ENCODE measurements at places on chromosomes 7 and 10.

- DNase-seq = peak; percentile 32
Measured at GRCh38 chr7:17058568-17058967, 176.8 kb upstream of the AGR3 start.

- no peak for DNase-seq
Measured at GRCh38 chr7:40658729-40659128, 523.9 kb downstream of the SUGCT start.

- no peak for DNase-seq
Measured at GRCh38 chr10:73959484-73960243, 38.3 kb upstream of the VCL start.

- DNase-seq = no peak
Measured at GRCh38 chr7:71348821-71349681, 217.1 kb downstream of the GALNT17 start.

DNA sequence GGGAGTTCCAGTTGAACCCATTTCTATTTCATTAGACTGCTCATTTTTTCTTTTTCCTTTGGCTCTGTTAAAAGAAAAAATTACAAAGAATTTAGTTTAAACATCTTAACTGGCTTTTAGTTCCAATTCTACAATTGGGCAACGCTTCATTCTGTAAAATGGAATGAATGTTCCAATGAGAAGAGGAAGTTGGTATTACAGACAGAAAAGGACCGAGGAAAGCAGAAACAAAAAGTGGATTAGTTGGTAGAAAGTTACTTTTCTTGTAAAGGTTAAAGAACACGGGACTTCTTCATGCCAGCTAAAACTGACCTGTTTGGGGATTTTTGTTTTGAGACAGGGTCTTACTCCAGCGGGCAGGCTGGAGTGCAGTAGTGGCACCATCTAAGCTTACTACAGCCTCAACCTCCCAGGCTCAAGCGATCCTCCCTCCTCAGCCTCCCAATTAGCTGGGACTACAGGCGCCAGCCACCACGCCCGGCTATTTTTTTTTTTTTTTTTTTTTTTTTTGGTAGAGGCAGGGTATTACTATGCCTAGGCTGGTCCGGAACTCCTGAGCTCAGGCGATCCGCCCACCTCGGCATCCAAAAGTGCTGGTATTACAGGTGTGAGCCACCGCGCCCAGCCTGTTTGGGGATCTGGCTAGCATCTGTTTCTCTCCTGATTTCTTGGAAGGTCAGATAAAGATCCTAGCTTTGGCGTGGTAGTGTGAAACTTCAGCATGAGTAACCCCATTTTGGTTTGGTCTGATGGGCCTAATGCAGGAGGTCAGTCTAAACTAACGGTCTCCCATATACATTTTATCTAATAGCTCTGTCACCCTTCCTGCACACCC is 1.3 kb upstream of the VDAC2 start:
- DNase-seq = no peak

- no peak for DNase-seq
Measured at GRCh38 chr7:139691253-139691781, 86.5 kb downstream of the HIPK2 start.

DNA sequence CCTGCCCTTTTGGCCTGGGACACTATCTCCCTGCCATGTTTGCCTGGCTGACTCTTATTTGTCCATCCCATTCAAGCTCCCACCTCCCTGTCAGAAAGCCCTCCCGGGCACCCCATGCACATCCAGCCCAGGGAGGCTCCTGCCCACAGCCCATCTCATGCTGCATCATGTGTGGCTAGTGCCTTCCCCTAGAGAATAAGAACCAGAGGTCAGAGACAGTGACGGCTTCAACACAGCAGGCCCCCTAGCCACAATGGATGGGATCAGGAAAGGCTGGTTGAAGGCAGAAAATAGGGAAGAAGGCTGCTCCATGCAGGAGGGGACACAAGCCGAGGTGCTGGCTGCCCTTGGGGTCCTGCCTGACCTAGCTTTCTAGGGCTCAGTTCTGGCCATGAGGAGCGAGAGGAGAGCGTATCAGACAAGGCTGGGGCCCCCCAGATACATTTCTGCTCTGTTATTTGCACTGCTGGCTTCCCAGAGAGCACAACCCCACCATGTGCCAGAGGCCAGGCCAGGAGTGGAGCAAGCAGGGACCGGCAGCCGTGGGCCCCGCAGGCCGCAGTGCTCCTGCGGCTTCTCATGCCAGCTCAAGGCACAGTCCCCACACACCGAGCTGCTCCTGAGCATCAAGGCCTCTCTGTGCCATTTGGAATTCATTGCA is 161.1 kb upstream of the ZMIZ1 start:
- no peak for DNase-seq

- no peak for DNase-seq
Measured at GRCh38 chr10:118163217-118163616, 116.5 kb upstream of the RAB11FIP2 start.

DNA sequence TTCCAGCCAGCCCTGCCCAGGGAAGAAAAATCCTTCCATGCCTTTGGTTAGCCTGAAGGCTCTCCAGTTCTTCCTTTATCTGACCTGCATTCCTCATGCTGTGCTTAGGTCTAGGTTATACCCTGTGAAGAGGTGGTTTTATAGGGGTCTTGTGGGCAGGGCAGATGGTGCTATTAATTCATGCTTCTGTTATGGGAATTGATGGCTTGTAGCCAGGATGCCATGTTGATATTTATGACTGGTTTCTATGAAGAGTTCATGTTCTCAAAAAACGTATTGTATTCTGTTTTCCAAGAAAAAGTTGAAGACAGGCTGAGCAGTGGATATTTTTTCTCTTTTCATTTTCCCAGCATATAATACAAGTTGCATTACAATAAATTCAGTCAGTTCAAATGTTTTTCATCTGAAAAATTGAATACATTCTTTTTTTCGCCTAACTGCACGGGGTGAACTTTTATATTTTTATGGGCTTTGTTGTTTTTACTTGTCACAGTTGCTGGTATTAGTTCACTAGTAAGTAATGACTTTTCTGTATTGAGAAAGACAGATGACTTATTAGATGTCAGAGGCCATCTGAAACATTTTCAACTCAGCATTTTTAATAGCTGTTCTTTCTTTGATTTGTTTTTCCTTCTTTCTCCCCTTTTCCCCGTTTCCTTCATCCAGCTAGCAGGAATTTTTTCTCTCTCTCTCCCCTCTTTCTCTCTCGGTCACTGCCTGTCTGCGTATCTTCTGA is 322.8 kb downstream of the LRMDA start:
- DNase-seq = no peak

GRCh38 chr7:10146271-10146670 is 827.4 kb upstream of the PHF14 start:
- DNase-seq = no peak

DNA sequence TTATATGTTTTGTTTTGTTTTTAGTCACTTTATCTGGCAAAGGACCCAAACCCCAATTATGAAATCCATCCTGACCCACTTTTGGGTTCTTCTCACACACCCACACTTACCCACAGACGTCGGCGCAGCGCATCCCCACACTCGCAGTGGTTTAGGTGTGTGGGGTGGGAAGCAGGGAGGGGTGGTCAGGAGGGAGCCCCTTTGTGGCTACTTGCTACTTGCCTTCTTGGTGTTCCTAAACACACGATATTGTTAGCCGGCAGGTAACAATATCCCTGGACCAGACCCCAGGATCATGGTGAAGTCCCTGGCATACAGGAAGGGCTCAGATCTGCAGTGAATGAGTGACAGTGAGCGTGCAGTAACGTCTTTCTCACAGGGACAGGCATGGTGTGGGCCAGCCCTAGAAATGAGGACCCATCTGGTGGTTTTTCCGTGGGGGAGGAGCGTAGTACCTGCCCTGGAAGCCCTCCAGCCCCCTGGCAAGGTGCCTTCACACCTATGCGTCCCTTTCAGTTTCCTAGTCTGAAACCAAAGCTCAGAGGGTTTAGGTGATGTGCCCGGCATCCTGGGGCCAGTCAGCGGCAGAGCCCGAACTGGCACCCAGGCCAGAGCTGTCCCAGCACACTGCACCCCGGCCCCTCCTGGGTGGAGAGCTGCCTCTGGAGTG is 4.4 kb downstream of the SPOCK2 start:
- DNase-seq = peak; percentile 72

DNA sequence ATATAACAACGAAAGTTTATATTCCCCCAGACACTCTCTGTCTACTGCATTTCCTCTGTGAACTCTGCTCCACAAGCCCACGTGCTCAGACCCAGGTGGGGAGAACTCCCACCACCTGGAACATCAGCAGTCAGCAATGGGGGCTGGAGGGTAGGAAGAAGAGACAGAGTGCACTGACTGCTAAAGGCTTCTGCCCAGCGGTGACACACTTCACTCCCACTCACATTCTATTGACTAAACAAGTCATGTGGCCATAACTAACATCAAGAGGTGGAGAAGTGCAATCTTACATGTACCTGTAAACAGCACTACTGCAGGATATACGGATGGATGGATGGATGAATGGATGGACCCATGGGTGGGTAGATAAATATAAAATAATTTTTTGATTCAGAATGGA is 122.2 kb downstream of the MPP7 start:
- DNase-seq = no peak

DNA sequence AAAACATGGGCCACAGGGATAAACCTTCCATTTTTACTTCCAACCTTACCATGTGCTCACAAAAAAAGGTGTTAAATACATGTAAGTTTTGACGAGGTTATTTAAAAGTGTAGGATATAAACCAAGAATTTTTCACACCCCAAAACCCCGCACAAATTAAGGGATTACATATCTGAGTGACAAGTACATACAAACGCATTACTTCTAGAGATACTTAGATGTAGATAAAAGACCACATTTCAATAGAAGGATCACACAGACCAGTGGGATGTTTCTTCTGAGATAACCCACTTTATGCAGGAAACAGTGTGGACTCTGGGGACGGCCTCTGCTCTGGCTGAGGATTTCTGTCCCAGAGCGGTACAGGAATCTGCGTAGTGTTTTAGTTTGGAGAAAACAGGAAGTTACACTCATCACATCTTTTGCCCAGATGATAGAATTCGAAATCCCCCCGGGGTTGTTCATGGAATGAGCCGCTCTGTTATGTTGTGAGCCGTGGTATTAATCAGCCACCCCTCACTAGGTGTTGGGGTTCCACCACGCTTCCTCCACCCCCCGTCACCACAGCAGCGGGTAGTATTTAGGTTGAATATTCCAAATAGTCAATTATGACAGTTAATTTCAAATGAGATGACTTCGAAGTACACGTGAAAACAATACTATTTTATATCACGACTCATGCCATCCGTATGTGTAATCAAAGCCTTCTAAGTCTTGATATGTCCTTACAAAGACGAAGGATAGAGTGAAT is 1.3 kb upstream of the CUL1 start:
- DNase-seq = peak; percentile 54

GRCh38 chr10:5364374-5364773 is 392 bp upstream of the UCN3 start:
- DNase-seq = no peak

GRCh38 chr7:141421306-141421705 is 129.9 kb upstream of the AGK start:
- no peak for DNase-seq

DNA sequence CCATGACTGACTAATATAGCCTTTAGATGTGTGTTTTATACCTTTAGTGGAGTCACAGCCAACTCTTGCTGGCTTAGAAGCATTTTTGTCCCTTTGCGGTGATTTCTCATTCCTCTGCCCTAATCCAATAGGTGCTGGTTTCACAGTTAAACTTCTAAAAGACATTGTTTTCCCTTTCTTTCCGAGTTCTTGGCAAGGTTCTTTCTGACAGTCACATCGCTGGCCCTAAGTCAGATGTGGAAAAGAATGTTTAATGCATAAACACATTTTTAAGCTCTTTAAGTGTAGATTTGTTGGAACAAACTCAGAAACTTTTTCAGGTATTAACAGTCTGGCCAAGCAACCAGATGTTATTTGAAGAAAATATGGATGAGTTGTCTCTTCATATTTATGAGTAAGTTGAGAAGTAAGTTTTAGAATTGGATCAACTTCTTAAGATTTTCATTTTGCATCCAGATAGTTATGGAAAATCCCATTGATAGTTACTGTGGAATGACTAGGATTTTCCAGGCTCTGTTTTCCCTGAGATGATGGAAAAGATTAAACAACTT is 4.1 kb downstream of the EPDR1 start:
- DNase-seq = no peak

- peak; percentile 57 for DNase-seq
Measured at GRCh38 chr10:26725837-26726727, 28.6 kb downstream of the PDSS1 start.

DNA sequence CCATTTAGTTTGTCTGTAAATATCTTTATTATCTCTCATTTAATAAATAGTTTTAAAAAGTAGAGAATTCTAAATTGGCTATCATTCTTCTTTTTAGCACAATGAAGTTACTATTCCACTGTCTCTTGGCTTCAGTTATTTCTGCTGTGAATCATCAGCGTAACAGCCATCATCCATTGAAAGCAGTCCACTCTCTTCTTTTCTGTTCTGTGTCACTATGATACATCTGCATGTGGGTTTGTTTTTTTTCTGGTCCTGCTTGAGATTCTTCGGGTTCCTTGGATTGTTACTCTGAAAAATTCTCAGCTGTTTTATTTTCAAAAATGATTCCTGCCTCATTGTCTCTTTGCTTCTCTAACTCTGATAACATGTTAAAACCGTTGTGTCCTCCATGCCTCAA is 52.5 kb downstream of the CSGALNACT2 start:
- no peak for DNase-seq

GRCh38 chr10:22856444-22857074 is 71.3 kb upstream of the ARMC3 start:
- no peak for DNase-seq

DNA sequence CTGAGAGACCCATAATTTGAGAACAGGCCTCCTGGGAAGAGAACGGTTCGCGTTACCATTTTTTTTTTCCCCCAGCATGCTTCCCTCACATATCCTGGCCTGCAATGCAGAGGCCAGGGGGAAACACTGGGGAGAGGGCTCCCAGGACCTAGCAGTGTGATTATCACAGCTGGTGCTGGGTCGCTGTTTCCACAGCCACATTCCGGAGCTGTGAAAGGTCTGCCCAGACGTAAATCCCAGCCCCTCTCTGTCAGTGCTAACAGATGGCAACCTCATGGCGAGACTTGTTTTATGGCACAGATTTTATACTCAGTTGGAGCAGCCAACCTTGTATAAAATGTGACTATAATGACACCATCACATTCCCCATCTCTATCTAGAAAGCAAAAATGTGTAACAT is 150.5 kb downstream of the PLXDC2 start:
- DNase-seq = no peak

DNA sequence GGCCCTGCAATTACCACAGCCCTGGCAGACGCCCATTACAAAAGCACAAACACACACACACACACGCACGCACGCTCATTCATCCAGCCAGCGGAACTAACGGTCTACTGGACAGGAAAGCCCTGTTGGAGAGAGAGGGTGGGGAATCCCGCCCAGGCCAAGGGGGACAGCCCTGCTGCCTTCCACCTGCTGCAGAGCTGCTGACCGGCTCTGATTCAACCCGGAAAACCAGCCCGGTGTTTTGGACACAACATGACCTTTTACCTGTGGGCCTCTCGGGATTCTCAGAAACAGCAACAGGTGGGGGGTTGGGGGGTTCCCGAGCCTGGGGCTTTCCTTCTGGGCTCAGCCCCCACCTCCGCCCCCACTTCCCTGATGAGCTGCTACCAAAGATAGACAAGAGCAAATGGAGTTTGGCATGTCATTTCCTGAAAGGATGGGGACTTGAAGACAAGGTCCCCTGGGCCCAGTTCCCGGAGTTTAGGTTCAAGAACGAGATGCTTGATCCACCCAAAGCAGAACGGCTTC is 18.5 kb upstream of the SERPINE1 start:
- no peak for DNase-seq

- no peak for DNase-seq
Measured at GRCh38 chr10:34116220-34116641, 698.9 kb downstream of the PARD3 start.

All from CD4-positive, alpha-beta T cell treated with Interleukin-2 at 100 ng/mL for 4 hours (primary cell).